ENCODE measurements at places on chromosomes 12 and 14.

GRCh38 chr12:45469902-45470301 is 254.0 kb downstream of the ANO6 start:
- DNase-seq = no peak

DNA sequence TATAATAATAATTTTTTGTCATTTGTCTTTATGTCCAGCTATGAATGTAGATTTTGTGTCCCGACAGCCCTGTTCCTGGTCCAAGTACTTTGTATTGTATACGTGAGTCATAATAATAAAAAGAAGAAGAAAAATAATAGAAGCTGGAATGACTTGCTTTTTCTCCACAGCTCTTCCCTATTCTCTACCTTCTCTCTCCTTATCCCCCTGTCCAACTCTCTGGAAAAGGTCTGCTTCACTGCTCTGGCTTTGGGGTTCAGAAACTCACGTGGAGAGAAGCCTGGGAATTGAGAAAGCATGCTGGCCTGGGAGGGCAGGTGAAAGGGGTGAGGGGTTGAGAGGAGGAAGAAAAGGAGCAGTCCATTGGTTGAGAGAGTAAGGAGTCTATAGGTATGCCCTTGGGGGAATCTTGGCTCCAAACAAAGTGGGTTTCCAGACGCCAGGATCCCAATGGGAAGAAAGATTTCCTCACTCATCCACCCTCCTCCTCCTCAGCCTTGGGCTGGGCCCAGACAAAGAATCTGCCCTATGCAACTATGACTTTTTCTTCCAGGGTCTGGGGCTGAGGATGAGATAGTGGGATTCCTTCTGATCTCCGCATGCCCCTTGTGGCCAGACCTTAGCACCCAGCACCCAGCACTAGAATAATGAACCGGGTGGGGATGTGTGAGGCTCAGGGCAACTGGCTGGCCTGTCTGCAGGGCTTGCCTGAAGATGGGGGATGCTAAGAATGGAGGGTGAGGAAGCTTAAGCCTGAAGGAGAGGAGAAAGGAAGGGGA is 4.0 kb downstream of the HOXC8 start:
- no peak for DNase-seq

- DNase-seq = no peak
Measured at GRCh38 chr12:120835657-120836056, 68.5 kb downstream of the SPPL3 start.

- no peak for DNase-seq
Measured at GRCh38 chr14:77640756-77641533, 24.5 kb upstream of the SPTLC2 start.

- no peak for DNase-seq
Measured at GRCh38 chr14:88793259-88793625, 489 bp upstream of the EML5 start.

GRCh38 chr14:50062438-50063085 is 53.8 kb downstream of the VCPKMT start:
- DNase-seq = peak; percentile 89

- peak; percentile 11 for DNase-seq
Measured at GRCh38 chr14:72894623-72895378, 900 bp upstream of the DPF3 start.

- no peak for DNase-seq
Measured at GRCh38 chr12:68276402-68276930, 23.1 kb upstream of the IL22 start.

DNA sequence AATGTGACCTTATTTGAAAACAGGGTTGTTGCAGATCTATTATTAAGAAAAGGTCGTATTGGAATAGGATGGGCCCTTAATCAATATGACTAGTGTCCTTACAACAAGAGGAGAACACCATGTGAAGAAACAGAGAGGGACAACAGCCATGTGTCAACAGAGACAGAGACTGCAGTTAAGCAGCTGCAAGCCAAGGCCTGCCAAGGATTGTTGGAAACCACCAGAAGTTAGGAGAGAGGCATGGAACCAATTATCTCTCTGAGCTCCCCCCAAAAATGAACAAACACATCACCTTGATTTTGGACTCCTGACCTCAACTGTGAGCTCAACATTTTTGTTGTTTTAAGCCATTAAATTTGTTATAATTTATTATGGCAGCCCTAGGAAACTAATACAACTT is 214.6 kb upstream of the PRKD1 start:
- DNase-seq = no peak

DNA sequence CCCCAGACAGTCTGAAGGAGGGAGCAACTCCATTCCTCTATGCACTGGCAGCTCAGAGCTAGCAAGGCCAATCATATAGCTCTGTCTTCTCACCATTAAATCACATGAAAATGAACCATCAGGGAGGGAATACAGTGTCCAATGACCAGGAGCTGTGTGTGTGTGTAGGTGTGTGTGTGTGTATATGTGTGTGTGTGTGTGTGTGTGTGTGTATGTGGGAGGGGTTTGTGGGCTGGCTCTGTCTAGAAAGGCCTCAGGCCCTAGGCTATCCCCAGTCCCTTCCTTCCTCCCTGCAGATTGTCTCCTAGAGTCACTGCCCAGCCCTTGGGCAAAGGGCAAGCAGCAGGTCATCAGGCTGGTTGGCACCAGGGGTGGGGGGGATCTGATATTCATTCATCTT is 5.7 kb upstream of the SUSD6 start:
- DNase-seq = no peak

DNA sequence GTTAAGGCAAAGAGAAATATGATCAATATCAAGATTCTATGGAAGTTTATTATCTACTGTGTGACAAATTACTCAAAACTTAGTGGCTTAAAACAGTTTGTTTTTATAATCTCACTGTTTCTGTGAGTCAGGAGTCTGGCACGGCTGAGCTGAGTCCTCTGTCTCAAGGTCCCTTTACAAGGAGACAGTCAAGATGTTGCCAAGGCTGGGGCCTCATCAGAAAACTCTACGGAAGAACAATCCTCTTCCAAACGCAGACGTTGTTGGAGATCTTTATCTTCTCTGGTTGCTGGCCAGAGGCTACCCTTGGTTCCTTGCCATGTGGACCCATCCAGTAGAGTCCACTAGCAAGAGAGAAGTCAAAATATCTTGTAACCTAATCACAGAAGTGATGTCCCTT is 100.6 kb upstream of the CCND2 start:
- DNase-seq = no peak

- DNase-seq = no peak
Measured at GRCh38 chr12:103742349-103742932, 98.6 kb downstream of the NT5DC3 start.

DNA sequence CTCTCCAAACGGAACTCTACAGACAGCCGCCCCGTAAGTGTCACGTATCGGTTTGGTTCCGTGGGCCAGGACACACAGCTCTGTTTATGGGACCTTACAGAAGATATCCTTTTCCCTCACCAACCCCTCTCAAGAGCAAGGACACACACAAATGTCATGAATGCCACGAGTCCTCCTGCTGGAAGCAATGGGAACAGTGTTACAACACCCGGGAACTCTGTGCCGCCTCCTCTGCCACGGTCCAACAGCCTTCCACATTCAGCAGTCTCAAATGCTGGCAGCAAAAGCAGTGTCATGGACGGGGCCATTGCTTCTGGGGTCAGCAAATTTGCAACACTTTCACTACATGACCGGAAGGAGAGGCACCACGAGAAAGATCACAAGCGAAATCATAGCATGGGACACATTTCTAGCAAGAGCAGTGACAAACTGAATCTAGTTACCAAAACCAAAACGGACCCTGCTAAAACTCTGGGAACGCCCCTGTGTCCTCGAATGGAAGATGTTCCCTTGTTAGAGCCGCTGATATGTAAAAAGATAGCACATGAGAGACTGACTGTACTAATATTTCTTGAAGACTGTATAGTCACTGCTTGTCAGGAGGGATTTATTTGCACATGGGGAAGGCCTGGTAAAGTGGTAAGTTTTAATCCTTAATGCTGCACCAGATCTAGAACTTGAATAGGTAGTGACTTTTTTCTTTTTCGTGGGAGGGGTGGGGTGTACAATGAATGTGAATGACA is 69.7 kb downstream of the WDR20 start:
- no peak for DNase-seq

DNA sequence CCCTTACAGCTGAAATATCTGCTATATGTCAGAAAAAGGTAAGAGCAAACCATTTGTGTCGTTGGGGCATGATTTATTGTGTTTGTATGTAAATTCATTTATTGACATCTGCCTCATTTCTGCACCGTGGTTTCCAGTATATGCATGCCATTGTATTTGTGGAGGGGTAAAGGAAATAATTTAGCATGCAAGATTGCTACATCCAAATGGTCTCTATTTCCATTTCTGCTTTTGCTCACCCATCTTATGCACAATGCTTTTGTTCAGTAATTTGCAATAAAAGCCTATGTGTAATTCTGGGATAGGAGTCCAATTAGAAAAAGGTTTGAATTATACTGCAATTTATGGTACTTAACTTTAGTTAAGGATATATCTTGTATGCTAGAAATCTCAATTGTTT is 101.8 kb downstream of the UNC79 start:
- no peak for DNase-seq

- DNase-seq = no peak
Measured at GRCh38 chr12:108491256-108491655, 23.8 kb upstream of the FICD start.

- DNase-seq = no peak
Measured at GRCh38 chr12:111355201-111355925, 13.5 kb downstream of the PHETA1 start.

DNA sequence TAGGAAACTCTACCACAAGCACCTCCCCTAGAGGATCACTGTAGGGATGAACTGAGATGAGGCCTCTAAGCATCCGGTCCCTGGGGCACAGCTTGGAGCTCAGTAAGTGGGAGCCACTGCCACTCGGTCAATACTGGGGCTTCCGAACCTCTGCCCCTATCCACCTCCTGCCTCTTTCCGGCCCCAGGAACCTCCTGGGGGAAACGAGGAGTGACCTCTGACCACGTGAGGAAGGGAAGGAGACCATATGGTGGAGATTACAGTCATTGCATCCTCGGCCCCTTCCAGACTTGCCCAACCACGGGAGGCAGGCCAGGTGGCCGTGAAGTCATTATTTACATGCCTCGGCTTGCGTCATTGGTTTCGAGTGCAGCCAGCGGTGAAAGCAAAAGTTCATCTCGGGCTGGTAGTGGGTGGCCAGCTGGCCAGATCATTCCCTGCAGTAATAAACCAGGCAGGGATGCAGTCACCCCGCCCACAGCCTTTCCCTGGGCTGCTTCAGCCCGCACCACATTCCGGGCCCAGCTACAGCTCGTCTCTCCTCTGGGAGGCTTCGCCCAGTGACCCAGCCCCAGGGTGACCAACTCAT is 65.4 kb downstream of the C14orf132 start:
- no peak for DNase-seq

- no peak for DNase-seq
Measured at GRCh38 chr14:104360501-104360900, 219.1 kb upstream of the C14orf180 start.

GRCh38 chr14:33682760-33683159 is 268.1 kb downstream of the EGLN3 start:
- no peak for DNase-seq

DNA sequence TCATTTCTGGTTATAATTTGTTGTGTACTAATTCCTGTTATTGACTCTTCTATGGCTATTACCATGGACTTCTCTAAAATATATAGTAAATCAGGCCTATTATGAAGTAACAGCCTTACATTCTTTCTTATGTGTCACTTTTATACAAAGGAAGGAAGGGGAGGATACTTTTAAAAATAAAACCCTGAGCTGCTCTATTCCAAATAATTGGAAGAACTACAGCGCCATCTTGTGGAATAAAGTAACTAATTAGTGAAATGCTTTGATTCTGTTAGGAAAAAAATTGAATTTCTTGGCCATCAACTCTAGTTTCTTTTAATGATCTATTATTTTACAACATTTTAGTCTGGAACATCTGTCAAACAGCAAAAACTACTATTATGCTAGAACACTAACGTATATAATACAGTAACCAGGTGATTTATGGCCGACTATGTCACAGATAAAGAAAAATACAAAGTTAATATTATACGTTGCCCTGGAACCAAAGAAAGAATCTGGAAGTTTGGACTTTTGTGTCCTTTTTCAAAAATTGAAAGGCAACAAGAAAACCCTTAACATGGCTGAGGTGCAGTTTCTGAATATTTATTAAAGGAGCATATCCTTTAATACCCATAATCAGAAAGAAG is 55.0 kb upstream of the NELL2 start:
- DNase-seq = no peak

DNA sequence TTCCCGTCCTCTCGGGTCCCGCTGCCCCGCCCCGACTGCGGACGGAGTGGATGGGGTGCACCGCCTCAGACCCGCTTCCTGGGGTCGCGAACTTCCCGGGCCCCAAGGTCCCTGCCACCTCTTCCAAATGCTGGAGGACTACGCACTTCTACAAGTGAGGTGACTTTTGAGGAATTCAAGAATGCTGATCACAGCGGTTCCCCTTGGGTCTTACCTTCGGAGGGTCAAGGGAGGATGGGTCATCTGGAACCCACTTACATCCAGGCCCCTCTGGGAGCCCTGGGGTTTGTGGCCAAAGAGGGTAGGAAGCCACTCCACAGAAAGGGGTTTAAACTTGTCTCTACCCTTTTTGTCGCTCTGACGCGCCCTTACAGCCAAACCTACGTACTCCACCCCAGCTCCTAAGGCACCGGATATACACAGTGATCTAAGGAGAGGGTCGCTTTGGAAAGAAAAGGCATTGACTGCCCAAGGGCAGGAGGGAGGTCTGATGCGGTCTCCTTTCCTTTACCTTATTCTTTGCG is 532 bp upstream of the PRKD1 start:
- no peak for DNase-seq

GRCh38 chr12:111451649-111452129 is 46.0 kb downstream of the SH2B3 start:
- no peak for DNase-seq

- DNase-seq = peak; percentile 47
Measured at GRCh38 chr12:120677765-120678473, 9.0 kb upstream of the MLEC start.

DNA sequence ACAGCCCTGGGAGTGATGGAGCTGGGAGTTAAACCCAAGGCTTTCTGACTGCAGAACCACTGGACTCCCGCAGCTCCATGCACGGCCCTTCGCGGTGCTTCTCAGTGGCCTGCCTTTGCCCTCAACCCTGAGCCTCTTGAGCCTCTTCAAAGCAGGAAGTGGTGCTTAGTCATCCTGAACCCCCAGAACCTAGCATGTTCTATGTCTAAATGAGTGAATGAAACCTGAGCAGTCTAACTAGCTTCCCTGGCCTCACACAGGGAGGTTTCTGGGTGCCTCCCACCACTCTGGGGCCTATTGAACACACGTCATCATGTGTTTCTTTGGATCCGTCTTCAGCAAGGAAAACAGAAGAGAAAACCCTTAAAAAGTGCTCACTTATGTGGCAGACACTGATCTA is 117.9 kb upstream of the SFSWAP start:
- DNase-seq = peak; percentile 59

- DNase-seq = peak; percentile 83
Measured at GRCh38 chr12:121005346-121005815, 10.9 kb downstream of the C12orf43 start.

DNA sequence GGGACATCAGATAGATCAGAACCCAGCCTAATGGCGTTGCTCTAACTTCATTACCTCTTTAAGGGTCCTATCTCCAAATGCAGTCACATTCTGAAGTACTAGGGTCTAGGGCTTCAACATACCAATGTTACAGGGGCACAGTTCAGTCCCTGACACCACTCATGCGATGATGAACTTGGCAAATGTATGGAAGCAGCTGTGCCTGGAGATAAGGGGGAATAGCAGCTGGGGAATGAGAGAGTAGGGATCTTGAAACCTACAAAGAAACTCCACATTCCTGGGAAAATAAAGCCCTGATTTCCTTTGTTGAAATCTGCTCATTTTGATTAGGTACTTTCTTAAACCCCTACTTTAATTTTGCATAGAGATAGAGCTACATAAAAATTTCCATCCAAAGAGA is 20.5 kb upstream of the TMCC3 start:
- DNase-seq = no peak
